ENCODE measurements at places on chromosomes 13 and 19.

GRCh38 chr13:46662690-46663089, 109.7 kb downstream of the LRCH1 start:
- no peak for DNase-seq

DNA sequence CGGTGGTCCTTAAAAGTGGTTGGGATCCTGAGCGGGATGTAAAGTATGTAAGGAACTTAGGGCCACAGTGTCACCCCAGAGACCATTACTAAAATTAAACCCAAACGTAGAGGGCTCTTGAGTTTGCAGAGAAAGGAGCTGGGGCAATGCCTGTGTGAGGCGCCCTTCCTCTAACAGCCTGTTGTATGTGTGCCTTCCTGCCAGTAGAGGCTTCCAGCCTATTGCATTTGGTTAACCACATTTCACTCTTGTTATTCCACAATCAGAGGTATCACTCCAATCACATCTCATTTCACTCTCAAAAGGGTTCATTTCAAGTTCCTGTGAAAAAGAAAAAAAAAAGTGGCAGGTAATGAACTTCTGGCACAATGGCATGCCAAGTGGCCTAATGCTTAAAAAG, 29.4 kb downstream of the DIAPH3 start:
- DNase-seq, result peak; percentile 4

- DNase-seq, result no peak
Observed at GRCh38 chr13:45120967-45121831, 889 bp downstream of the GTF2F2 start.

- DNase-seq, result no peak
Observed at GRCh38 chr13:105497597-105497996, 1037.9 kb downstream of the EFNB2 start.

- no peak for DNase-seq
Observed at GRCh38 chr13:90414691-90415596, 932.5 kb upstream of the MIR17HG start.
